ENCODE measurements at places on chromosomes 7 and 10. TPM values are rescaled to one million over a fixed set of nuclear protein-coding genes. Genes with fewer than 3 reads are reported as not detected.

Gene CLCN1
- total RNA-seq, result not detected

Gene PRPS1L1
- not detected for total RNA-seq

Gene CLDN3
- total RNA-seq, result not detected

Gene SNX10
- 1.1 TPM for total RNA-seq

Gene CHCHD1
- 16.4 TPM for total RNA-seq

Gene CYP3A7
- total RNA-seq, result not detected

Gene HTR7
- total RNA-seq, result 32.0 TPM

Gene LLCFC1
- not detected for total RNA-seq

Gene DYNC1I1
- total RNA-seq, result 0.24 TPM

Gene HKDC1
- total RNA-seq, result 15.4 TPM

Gene SPDYE1
- not detected for total RNA-seq

Gene AKR1C4
- total RNA-seq, result not detected

Gene PTPN20
- 1.1 TPM for total RNA-seq

Gene MBLAC1
- total RNA-seq, result 1.3 TPM

Gene NMT2
- 12.8 TPM for total RNA-seq

Gene MRC1
- total RNA-seq, result 0.21 TPM

Gene AKR1C8
- total RNA-seq, result not detected

Gene EBLN1
- total RNA-seq, result not detected

Gene ZNF365
- 3.4 TPM for total RNA-seq

Gene AGAP9
- total RNA-seq, result 1.5 TPM

Gene DNAJC2
- 16.6 TPM for total RNA-seq

Gene CFAP43
- 0.48 TPM for total RNA-seq

Gene MBL2
- not detected for total RNA-seq

Gene BLOC1S2
- total RNA-seq, result 99.1 TPM

Gene LDB3
- not detected for total RNA-seq

Gene ADIRF
- total RNA-seq, result 72.5 TPM

Gene DENND2A
- 2.2 TPM for total RNA-seq

Gene GATA3
- under 0.01 TPM for total RNA-seq

Gene LRRC17
- 0.72 TPM for total RNA-seq

Gene CHN2
- total RNA-seq, result not detected

Gene SLK
- total RNA-seq, result 98.7 TPM

Gene SPDYE2
- total RNA-seq, result not detected

Gene TMEM184A
- 8.2 TPM for total RNA-seq

Data from tracheal epithelial cell (primary cell).